Activated CD4-positive, alpha-beta T cell treated with anti-CD3 and anti-CD28 coated beads, Interleukin-2, Interleukin-4, amounts not matched to agents 100 ng/mL and 50 ng/mL, durations not matched to agents 16 hours and 8 hours (primary cell): ENCODE measurements at places on chromosomes 7 and 10.
A peak's percentile ranks its signal among the peaks of the same experiment; 100 is the strongest.

- DNase-seq: no peak
These were observed 35.7 kb downstream of the PDZD8 start for GRCh38 chr10:117339578-117339977.

DNA sequence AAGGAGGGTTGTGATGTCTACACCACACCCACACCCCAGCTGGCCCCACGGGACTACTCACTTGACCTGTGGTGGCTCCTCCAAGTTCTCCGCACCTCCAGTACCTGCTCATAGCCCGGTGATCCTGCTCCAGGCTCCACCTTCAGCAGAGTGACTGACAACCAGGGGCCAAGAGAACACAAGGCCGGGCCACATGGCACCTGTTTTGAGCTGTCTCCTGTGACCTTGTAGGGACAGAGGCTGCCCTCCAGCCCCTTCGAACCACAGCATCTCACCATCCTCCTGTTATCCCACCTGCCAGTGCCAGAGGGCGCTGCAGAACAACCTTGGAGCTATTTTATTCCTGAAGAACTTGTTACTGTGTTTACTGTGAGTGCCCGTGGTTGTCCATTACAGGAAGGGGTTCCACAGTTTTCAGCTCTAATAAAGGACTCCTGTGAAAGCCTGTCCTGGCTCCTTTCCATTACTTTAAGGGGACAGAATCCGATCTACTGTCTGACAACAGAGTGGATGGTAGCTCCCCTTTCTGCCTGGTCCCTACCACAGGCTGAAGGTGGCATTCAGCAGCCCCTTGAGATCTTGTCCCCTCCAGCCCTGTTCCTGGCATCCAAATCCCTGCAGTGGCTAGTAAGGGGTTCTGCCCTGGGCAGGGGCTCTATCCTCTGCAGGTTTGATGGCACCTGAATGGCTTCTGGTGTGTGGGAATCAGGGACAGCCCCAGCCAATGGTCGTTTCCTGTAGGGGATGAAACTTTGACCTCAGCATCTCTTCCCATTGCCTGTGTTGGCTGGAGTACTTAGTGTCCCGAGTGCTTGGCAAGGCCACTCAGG, 50.8 kb downstream of the C10orf120 start:
- DNase-seq: peak; percentile 39

DNA sequence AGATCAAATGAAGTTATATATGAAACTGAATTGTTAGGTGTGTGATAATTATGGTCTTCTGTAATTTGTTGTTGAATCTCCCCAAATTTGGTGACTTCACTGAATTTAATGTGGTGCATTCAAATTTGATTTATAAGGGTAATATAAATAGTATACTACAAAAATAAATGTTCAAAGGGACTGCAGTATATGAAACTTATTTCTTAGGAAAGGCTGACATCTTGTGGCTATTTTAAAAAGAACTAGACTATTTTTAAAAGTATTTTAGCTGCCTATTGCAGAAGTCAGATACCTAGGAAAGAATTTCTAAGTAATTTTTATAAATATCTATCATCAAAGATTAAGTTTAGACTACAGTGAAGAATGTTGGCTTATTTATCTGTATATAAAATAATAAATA, 36.6 kb downstream of the ATRNL1 start:
- DNase-seq: peak; percentile 20

GRCh38 chr7:112748381-112748780, 41.8 kb downstream of the TMEM168 start:
- DNase-seq: no peak

DNA sequence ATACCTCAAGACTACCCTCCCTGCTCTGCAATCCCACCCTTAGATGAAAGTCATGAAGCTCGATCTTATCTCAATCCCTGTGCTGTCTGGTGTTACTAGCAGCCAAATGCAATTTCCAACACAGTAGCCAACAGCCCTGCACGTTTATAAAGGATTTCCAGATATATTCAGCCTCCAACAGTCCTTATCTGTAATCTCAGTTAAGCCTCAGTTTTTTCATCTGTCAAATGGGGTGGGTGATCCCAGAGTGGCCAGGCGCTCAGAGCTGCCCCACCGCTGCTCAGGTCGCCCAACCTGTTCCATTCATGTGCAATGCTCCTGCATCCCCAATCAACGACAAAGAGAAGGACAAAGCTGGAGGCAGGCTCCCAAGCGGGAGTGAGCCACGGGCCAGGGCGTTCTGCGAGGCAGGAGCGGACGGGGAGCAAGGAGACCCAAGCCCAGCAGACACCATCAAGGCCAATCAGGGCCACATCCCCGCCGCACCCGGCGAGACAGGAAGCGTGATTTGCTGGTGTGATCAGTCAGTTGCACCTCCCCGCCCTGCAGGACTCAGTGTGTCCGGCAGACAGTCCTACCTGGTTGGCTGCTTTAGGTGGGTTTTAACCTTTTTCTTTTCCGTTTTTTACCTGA, 19.7 kb downstream of the PDGFA start:
- DNase-seq: no peak

DNA sequence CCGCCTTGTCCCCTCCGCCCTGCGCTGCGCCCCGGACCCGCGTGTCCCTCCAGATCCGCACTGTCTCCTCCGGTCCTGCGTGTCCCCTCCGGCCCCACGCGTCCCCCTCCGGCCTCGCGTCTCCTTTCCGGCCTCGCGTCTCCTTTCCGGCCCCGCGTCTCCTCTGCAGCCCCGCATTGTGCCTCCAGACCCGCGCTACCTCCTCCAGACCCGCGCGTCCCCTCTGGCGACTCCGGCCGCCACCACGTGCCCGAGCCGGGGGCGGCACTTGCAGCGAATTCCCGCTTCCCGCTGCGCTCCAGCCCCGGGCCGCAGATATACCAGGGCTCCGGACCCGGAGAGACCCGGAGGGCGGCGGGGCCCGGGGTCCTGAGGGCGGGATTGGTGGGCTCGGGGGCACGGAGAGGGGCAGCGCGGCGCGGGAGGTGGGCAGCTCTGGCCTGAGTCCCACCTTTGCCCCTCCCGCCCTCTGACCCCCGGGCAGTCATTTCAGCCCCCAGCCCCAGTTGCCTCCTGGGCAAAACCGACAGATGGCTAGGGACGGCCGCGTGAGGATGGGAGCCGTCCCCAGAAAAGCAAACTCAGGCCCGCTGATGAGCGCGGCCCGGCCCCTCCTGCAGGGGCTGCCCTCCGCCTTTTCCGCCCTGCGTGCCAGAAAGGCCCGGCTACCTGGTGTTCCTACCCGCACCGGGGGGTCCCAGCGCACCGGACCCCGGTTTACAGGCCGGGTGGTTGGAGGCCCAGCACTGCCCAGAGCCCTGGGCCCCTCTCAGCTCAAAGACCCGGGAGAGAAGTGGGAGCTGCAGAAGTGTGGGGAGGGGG, 56.5 kb downstream of the RBM17 start:
- no peak for DNase-seq

- no peak for DNase-seq
These were observed 785 bp downstream of the WDR86 start for GRCh38 chr7:151408839-151409666.

DNA sequence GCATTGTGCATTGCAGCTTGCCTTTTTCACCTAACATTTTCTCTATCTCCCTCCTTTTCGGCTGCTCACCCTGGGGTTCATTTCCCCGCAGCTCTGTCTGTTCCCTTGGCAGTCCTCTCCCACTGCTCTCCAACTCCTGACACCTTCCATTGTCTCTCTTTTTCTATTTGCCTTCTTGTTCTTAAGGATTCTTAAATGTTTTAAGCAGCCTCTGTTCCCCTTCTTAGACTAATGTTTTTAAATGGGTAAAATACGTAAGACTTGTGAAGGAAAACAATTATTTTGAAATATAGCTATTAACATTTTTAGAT, 19.4 kb downstream of the BMPR1A start:
- no peak for DNase-seq

DNA sequence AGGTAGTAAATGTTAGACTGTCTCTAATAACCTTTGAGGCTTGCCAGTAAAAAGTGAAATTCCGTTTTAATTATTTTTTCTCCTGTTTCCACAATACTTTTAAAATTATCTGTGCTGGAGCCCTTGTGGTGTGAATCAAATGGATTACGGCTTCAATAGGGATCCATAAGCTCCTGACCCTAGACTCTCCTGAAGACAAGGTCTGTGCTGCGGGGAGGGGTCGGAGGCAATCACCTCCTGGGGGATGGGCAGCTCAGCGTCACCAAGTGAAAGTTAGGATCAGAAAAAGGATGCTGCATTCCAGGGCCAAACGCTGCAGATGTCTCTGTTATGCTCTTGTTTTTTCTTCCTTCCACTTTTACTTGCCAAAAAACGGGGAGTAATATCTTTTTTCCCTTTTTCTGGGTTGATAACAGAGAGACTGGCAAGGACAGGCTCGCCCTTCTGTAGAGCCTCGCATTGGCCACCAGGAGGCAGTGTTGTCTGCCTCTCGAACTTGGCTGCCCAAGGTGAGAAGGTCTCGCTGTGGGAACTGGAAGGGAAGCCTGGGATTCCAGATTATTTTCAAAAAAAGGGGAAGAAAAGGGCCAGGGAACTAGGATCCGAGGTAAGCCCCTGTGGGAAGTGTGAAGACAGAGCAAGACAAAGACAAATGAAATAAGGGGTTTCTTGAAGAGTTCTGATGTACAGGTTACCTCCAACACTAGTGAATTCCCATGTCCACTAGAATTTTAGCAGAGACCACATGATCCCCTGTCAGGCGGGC, 621.9 kb downstream of the ACTR3B start:
- DNase-seq: peak; percentile 25

GRCh38 chr10:18875477-18875876, 173.1 kb upstream of the MALRD1 start:
- DNase-seq: no peak

- DNase-seq: no peak
These were observed 376.0 kb downstream of the CTNNA3 start for GRCh38 chr10:67319976-67320375.
